Suppressor macrophage treated with lipopolysaccharide for 4 hours (primary cell): ENCODE measurements at places on chromosomes 2 and 18.

GRCh38 chr2:165373278-165374010, 96.1 kb upstream of the CSRNP3 start:
- DNase-seq = no peak

GRCh38 chr2:105449076-105449475, 50.2 kb upstream of the FHL2 start:
- no peak for DNase-seq

GRCh38 chr2:9678544-9678943, 47.7 kb upstream of the YWHAQ start:
- DNase-seq = peak; percentile 31

- no peak for DNase-seq
Measured at GRCh38 chr18:66124394-66124793, 373.6 kb downstream of the CDH7 start.

DNA sequence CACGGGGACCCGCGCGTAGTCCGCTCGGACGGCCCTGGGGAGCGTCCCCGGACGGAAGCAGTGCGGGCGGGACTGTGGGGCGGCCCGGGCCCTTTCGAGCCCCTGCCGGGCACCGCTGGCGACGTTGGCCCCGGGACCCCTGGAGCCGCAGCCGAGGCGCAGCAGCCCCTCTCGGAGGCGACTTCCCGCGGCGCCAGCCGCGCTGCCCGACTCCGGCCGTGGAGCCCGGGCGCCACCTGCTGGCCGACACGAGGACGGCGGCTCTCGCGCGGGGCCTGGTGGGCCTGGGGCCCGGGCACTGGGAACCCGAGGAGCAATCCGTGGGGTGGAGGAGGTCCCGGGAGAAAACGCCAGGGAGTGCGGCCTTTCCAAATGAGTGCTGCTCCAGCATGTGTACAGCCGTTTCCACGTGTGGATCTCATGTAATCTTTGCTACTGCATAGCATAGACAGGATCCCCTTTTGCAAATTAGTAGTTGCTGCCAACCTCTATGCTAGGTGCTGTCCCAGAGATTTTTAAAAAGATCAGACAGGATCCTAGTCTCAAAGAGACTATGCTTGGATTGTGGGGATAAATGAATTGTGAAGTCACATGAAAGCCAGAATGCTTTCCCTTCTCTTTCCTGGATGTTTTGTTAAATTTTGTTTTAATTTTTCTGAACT, 4.0 kb downstream of the ID2 start:
- DNase-seq = peak; percentile 82

- no peak for DNase-seq
Measured at GRCh38 chr2:85892216-85892944, 3.6 kb upstream of the ST3GAL5 start.

DNA sequence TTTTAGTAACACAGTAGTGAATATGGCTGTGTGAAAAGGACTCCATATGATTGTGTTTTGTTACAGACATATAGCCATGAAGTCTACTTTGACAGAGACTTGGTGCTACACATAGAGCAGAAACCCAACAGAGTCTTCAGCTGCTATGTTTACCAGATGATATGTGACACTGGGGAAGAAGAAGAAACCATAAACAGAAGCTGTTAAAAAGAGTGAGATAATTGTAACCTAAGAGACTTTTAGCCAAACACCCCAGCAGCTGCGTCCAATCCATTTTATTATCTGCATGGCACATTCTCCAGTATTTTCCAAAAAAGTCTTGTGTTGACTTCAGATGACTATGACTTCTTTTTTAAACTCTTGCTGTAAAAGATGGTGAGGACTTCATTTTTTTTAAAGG, 41.4 kb upstream of the CYBRD1 start:
- no peak for DNase-seq

DNA sequence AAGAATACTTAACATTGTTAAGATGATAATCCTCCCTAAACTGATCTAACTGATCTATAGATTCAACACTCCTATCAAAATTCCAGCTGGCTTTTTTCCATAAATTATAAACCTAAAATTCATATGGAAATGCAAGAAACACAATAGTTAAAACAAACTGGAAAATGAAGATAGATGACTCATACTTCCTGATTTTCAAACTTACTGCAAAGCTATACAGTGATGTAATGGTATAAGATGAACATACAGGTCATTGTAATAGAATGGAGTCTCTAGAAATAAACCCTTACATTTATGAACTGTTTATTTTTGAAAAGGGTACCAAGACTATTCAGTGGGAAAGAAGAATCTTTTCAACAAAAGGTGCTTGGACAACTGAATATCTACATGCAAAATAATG, 32.3 kb downstream of the UBXN4 start:
- peak; percentile 35 for DNase-seq

- no peak for DNase-seq
Measured at GRCh38 chr2:208033701-208034502, 8.6 kb upstream of the PLEKHM3 start.

GRCh38 chr2:144099340-144099739, 420.6 kb downstream of the ZEB2 start:
- DNase-seq = no peak

GRCh38 chr2:241432824-241433448, 75.4 kb downstream of the STK25 start:
- no peak for DNase-seq
